ENCODE measurements at places on chromosomes 6 and 20.

DNA sequence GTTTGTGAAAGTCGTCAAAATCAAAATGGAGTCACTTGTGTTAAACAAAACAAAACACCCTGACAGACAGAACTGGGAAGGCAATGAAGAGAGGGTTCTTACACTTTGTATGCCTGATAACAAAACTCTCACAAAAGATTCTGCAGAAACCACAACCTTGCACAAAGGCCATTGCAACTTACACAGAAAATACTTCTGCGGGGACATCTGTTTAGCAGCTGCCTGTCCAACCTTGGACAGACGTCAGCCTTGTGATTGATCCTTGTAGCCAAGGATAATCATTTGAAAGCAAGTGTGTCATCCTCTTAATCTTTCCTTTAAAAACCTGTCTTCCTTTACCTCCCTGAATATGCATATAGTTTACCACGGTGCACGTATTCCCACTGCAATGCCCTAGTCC, 17.0 kb upstream of the SLC22A3 start:
- no peak for DNase-seq

GRCh38 chr6:20574355-20574754, 40.1 kb downstream of the CDKAL1 start:
- peak; percentile 50 for DNase-seq

- DNase-seq, result no peak
These were observed 510.2 kb upstream of the SULF2 start for GRCh38 chr20:48295445-48295903.

DNA sequence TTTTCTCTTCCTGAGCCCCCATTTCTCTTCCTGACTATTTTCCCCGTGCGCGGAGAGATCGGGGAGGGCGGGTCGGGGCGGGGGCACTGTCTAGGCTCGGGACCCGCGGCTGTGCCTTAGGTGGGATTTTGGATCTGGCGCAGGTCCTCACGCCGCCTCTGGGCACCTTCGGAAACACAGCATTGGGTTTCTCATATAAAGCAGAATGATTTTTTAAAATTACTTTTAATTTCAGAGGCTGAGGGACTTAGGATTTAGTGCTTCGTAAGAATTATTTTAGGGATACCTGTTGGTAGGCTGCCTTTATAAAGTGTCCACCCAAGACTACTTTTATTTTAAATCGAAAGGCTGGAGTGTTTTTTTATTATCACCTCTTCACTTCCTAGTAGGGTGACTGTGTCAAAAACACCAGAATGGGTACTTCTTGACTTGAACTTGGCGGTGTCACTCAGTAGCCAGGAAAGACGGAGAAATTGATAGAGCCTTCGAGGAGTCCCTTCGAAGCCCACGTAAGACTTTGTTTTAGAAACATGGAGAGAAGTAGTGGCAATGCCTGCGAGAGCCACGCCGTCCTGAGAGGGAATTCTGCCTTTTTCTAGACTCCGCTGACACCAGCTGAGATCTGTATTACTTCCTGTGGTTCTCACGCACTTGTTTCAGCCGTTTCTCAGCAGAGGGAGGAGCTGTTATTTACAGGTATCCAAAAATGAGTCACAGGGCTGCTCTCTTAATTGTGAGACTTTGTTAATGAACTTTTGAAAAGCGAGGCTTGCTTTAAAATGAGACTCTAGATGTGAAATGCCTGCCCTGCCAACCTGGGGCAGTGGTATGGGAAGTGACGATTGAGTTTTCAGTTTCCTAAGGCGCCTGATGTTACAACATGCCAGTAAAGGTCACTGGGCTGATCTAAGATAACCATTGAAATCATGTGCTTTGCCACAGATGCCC, 667 bp downstream of the STX11 start:
- no peak for DNase-seq

- peak; percentile 60 for DNase-seq
These were observed 45.0 kb upstream of the RIPOR2 start for GRCh38 chr6:24980507-24981385.

- no peak for DNase-seq
These were observed 114.7 kb upstream of the PHACTR1 start for GRCh38 chr6:12601881-12602280.

- peak; percentile 86 for DNase-seq
These were observed 65.5 kb downstream of the SOBP start for GRCh38 chr6:107555449-107555848.

GRCh38 chr6:112594886-112595594, 247.9 kb downstream of the RFPL4B start:
- no peak for DNase-seq

- peak; percentile 78 for DNase-seq
These were observed 143.4 kb upstream of the MYLIP start for GRCh38 chr6:15985379-15985959.

DNA sequence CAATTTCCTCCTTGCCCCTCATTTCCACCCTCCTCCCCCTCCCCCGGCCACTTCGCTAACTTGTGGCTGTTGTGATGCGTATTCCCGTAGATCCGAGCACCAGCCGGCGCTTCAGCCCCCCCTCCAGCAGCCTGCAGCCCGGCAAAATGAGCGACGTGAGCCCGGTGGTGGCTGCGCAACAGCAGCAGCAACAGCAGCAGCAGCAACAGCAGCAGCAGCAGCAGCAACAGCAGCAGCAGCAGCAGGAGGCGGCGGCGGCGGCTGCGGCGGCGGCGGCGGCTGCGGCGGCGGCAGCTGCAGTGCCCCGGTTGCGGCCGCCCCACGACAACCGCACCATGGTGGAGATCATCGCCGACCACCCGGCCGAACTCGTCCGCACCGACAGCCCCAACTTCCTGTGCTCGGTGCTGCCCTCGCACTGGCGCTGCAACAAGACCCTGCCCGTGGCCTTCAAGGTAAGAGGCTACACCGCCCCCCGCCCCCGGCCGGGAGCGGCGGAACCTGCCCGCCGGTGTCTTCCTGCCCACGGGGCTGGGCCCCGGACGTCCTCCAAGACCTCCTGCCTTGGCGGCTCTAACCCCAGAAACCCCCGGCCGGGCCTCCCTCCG, 44.9 kb upstream of the SUPT3H start:
- DNase-seq, result peak; percentile 36

GRCh38 chr20:62860924-62861691, 514 bp downstream of the TCFL5 start:
- DNase-seq, result no peak

DNA sequence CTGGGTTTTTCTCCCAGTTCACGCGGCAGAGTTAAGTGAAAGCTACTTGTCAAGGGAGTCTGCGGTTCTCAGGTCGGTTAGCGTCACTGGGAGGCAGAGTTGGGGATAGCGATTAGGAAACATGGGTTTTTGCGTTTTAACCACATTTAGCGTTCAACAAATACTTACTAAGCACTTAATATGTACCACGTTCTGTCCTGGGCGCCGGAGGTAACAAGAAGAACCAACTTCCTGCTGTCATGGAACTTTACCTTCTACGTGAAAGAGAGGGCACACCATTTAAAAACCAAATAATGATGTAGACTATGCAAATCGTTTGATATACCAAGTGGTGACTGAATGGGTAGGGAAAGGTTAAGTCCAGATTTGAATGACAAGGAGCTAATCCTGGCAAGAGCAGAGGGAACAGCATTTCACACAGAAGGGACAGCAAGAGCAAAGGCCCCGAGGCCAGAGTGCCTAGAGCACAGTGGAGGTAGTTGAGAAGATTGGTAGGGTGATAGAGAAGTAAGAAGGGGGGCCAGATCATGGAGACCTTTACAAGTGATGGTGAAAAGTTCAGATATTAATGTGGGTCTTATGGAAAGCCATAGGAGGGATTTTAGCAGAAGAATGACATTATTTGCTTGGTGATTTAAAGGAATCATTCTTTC, 744 bp downstream of the RIOK1 start:
- no peak for DNase-seq

DNA sequence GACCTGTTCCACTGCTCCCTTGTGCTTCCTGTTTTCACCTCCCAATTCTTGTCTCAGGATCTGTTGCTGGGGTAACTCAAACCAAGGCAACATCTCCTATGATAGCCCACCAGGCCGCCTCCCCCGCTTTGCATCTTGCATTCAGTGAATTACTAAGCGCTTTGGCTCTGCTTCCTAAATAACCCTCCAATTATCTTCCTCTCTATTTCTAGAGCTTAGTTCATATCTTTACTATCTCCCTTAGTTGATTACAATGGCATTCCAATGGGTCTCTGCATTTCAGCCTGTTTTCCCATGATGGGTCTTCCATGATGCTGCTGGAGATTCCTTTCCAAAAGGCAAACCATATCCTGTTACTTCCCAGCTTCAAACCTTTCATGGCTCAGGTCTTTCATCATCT, 117.2 kb upstream of the FERMT1 start:
- no peak for DNase-seq
